ENCODE measurements at places on chromosomes 13 and 19.

GRCh38 chr13:111657013-111657412 is 336.6 kb downstream of the TEX29 start:
- no peak for DNase-seq

DNA sequence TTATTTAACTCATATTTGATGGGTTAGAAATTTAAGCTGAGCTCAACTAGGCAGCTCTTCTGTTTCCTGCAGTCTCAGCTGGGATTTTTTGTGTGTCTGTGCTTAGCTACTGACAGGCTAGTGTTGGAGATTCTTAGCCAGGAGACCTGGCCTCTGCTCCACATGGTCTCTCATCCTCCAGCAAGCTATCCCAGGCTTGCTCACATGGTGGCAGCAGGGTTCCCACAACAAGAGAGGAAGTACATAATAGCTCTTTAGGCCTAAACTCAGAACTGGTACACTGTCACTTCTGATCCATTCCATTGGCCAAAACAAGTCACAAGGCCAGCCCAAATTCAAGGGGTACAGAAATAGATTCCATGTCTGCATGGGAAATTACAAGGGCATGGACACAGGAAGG is 406.2 kb downstream of the SUCLA2 start:
- DNase-seq = no peak

- no peak for DNase-seq
Observed at GRCh38 chr13:109667807-109668291, 118.5 kb downstream of the IRS2 start.

DNA sequence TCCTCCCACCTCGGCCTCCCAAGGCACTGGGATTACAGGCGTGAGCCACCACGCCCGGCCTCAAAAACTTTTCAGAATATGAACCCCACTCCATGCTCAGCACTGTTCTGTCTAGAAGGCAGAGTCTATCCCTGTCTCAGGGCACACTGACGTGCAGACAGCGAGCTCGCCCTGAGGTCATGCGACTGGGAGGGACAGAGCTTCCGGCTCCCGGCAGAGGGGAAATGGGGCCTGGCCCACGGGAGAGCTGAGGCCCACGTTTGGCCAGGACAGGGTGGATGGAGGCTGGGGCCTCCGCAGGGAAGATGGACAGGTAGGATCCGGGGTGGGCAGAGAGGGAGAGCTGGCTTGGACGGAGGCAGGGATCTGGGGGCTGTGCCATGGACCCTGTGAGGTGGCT is 2.8 kb upstream of the AZU1 start:
- DNase-seq = no peak

DNA sequence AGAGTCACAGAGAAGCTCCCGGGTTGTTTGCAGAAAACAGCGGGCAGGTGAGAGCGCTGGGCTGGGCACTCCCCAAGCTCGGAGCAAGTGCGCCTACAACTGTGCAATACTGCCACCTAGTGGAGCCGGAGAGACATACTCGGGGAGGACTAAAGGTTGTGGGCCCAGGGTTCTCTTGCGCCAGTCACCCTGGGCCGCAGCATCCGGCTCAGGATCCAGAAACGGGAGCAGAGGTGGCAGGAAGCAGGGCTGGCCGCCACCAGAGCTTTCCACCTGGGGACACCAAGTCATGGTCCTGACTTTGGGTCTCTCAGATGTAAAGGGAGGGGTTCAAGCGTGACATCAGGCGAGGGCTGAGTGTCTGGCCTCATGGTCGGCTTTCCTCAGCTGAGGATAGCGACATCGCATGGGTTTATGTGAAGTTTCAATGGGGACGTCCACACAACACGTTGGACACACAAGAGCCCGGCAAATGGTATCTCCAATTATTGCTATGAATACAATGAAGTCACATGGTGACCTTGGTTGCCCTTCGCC is 11.2 kb upstream of the KLK4 start:
- DNase-seq = peak; percentile 49

DNA sequence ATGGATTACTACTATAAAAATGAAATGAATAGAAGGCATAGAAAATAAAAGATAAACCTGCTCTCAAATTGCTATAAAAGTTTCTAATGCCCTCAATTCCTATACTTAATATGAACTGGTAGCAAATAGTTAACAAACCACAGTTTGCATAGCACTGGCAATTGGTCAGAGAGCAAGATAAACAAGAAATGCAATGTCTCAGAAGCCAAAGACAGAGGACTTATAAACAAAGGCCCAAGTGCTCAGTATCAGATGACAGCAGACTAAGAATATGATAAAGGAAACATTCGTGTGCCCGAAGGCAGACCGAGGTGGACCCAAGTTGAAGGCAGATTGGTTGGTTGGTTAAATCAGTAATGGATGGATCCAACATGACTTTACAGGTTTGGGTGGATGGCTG is 50.6 kb downstream of the IPO5 start:
- DNase-seq = no peak

DNA sequence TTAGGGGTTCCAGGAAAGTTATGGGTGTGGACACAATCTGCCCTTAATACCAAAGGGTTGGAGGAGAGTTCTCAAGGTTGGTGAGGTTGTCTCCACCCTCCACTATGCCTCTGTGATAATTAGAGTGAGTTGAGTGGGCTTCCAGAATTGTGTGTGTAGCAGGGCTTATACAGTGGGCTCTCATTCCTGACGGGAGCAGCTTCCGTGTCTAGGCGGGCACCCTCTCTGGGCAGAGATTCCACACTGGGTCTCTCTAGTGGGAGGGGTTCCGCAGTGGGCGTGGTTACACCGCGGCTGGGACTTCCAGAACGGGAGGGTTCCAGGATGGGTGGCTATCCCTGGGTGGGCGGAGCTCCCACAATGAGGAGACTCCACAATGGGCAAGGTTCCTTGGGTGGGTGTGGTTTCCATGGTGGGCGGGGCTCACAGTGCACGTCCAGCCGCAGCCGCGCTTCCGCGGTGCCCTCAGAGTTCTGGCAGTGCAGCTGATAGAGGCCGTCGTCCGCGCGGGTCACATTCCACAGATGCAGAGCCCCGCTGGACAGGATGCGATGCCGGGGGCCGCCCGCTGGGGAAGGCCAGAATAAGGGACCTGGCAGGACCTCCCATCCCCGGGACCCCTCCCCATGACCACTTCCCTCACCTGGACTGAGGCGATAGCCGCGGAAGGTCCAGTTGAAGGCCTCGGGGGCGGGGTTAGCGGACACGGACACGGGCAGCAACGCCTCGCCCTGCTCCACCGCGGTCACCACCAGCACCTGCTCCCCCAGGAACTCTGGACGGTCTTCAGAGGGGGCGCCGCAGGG is 8.4 kb downstream of the NPHS1 start:
- no peak for DNase-seq

DNA sequence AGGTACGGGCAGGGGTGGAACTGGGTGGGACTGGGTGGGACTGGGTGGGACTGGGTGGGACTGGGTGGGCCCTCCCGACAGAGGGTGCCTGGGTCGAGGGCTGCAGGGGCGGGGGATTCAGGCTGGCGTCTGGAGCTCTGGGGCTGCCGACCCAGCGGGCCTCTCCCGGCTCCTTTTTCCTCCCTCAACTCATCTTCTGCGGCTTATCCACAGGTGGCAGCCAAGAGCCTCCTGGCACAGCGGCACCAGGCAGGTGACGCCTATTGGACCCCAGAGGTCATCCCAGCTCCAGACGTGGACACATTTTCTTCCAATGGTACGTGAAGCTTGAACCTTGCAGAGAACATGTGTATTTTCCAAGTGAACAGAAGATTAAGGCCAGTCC is 533 bp downstream of the ZNF544 start:
- no peak for DNase-seq

Data from HS-5 (cell line).